ENCODE measurements at places on chromosomes 3 and 15.

GRCh38 chr3:7697548-7697947, 804.1 kb upstream of the LMCD1 start:
- no peak for DNase-seq

GRCh38 chr15:62935300-62936081, 107.1 kb upstream of the TPM1 start:
- DNase-seq = no peak

DNA sequence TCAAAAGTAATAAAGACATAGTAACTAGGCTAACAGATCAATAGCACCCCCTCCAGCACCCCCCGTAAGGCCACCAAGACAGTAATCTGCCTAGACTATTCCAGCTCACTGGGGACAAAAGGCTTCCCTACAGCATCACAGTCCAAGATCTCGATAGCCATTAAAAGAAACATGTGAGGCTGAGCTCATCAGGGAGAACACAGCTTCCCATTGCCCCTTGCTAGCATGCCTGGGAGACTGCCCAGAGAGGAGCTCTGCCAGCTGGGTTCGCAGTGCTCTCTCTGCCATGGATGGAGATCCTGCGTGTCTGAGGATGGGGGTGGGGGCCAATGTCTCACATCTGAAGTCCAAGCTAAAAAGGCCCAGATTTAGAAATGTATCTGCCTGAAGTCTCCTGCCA, 17.8 kb downstream of the LRIG1 start:
- no peak for DNase-seq

DNA sequence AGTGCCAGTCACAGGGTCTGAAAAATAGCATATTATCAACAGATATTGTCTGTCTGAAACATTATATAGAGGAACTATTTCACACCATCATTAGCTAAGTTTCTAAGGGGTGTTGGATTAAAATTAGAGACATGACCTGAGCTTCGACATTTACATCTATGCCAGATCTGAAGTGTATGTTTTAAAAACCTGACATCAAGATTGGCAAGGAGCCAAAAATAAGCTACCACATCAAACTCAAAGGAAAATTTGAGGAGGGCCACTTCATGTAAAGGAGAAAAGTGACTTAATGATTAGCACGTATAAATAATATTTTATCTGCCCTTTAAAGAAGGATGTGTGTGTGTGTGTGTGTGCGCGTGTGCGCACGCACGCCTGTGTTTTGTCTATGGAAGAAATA, 752.0 kb upstream of the GRM7 start:
- no peak for DNase-seq

- DNase-seq = no peak
Observed at GRCh38 chr15:76398317-76399104, 61.9 kb downstream of the ISL2 start.

GRCh38 chr3:151553888-151554287, 93.0 kb upstream of the IGSF10 start:
- no peak for DNase-seq

GRCh38 chr3:99143493-99143892, 242.0 kb upstream of the DCBLD2 start:
- DNase-seq = no peak

DNA sequence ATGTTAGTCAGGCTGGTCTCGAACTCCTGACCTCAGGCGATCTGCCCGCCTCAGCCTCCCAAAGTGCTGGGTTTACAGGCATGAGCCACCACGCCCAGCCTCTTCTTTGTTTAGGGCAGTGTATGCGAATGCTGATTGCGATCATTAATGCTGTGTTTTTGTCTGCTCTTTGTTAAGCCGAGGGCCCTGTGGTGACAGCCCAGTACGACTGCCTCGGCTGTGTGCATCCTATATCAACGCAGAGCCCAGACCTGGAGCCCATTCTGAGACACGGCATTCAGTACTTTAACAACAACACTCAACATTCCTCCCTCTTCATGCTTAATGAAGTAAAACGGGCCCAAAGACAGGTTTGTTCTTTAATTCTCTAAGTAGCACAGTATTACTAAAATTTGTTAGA, 7.8 kb downstream of the KNG1 start:
- DNase-seq = no peak

GRCh38 chr3:161035711-161036110, 69.4 kb downstream of the B3GALNT1 start:
- peak; percentile 56 for DNase-seq

DNA sequence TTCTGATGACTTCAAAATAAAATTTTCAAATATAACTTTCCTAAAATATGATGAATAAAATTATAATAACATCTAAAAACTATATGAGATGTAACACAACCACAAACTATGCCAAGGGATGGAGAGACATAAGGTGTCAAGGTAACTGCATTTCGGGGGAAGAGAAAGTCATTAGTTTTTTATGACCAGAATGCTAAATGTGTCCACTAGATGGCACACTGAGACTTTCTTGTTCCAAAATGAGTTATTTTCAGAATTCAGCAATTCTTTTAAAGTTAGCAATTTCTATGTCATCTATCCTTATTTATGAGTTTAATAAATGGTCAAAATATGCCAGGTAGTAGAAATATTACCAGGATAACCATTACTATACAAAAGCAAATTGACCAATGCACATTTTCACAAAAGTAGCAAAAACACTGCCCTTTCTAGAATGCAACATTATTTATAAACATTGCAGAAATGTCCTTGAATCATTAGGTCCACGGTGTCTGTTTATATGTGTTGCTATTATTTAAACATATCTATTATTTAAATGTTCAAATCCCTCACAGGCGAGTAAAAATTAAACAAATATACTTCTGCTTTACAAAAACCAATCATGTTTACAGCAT, 374.2 kb downstream of the PLCL2 start:
- DNase-seq = peak; percentile 33

DNA sequence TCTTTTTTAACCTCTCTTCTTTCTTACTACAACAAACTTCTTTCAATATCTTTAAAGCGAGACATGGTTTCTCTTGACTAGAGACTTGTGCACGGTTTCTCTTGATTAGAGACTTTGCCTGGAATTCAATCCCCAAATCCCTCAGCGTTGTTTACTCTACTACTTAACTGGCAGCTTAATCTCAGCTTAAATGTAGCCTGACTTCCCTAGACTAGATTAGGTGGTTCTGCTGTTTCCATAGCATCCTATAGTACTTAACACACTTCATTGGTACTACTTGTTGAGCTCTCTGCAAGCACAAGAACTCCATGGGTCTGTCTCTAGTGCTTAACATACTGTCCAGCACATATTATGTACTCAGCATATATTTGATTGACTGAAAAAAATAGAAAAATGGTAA, 168.2 kb upstream of the GPR149 start:
- no peak for DNase-seq

DNA sequence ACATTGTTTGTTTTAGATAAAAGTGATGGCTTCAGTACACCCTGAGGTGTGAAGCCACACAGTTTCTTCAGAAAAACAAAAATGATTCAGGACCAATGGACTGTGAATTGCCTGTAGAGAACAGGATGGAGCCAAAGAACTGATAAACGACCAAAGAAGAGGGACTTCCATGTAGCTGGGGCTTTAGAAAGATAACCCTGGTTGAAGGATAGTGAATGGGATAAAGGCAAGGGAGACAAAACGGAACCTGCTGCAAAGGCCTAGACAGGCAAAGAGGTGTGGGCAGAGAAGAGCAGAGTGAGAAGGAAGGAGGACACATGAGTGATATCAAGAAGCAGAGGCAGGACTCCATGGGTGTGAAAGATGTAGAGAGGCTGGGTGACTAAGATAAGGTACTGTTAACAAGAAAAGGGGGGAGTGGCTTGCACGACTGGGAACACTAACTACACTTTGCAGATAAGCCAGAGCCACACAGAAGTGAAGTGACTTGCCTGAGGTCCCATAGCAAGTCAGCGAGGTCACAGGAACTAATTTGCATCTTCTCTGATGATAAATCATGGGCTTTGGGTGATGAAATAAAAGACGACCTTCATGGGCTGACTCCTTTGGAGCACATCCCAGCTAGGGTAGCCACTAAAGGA, 44.3 kb downstream of the RAB6B start:
- DNase-seq = no peak

GRCh38 chr3:58296269-58296668, 9.8 kb upstream of the RPP14 start:
- no peak for DNase-seq

DNA sequence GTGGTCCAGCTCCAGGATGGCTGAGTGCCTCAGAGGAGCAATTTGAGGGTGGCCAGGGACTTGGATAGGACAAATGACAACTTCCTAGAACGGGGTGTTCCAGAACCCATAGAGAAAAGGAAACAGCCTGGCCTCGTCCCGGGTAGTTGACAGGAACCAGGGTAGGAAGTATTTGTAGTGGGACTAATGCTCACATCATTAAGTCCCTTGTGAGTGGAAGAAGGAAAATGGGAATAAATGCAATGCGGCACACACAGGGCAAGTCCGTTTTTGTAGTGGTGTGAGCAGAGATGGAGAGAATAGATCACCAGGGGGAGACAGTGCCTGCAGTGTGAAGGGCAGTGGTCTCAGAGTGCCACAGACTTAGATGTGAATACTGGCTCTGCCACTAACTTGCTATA, 19.6 kb downstream of the TIMP4 start:
- no peak for DNase-seq

DNA sequence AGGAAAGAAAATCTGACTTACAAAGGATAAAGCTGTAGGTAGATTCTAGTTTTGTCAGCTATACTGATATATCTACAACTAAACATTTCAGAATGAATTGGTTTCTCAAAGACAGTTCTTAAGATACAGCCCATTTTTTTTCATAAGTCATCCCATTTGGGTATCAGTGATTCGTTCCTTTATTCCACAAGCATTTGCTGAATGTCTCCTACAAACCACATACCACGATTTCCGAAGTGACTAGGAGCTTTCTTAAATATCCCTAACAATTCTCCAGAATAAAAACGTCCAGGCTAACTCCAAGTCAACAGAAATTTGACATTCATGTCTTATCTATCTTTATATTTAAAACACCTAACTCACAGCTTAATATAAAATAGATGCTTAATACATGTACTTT, 59.8 kb downstream of the TP53BP1 start:
- no peak for DNase-seq

GRCh38 chr3:39386318-39386717, 3.1 kb downstream of the SLC25A38 start:
- DNase-seq = no peak
